Activated T-cell treated with anti-CD3 and anti-CD28 coated beads, Interleukin-2, amount 50 U/mL, for 1 hour (primary cell): ENCODE measurements at places on chromosomes 3 and 15.

GRCh38 chr3:81829937-81830336, 68.5 kb upstream of the GBE1 start:
- no peak for DNase-seq

- DNase-seq = no peak
Measured at GRCh38 chr15:56205061-56205876, 38.4 kb downstream of the RFX7 start.

DNA sequence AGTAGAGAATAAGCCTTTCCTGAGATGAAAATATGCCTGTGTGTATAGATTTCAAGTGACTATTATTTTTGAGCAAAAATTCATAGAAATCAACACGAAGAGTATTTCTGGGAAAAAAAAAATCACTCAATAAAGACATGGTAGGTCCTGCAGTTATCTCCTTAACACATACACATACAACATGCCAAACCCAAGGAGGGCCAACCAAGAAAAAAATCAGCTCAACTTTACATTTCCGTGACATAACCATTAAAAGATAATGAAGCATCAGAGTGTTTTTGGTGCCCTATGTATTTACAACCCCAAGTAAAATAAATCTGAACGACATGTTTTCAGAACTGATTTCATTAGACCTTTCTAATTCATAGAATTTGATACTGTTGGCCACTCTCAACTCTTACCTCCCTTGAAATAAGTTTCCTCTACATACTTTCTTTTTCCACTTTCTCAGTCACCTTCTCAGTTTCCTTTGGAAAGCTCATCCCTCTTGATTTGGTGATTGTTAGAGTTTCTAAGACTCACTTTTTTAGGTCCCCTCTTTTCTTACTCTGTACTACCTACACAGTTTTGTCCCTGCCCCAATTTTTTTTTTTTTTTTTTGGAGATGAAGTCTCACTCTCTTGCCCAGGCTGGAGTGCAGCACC, 162.3 kb downstream of the TBL1XR1 start:
- DNase-seq = no peak

DNA sequence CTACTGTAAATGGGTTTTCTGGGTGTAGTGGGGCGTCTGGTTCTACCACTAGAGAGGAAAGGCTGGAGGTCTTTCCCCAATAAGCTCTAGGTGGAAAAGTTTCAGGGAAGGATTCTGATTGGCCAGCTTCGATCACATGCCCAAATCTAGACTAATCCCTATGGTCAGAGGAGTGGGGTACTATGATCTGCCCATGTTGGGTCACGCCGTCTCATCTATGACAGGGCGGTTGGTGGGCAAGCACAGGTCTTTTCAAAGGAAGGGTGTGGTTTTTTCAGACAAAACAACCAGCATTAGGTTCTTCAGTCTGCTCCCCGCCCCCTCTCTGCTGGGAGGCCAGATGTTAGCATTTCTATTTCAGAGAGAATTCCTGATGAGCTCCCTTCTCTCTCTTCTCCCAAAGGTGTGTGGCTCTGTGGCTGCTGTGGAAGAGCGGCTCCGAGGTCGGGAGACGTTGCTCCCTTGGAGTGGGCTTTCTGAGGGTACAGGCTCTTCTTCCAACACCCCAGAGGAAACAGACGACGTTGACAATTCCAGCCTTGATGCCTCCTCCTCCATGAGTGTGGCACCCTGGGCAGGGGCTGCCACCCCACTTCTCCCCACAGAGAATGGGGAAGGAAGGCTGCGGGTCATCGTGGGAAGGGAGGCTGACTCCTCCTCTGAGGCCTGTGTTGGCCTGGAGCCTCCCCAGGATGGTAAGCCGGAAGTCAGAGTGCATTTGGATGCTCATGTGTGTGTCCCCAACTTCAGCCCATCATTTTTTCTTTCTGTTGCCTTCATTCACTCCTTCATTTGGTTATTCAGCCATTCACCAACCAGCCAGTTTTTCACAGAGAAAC, 9.7 kb upstream of the TATDN2 start:
- DNase-seq = peak; percentile 38

- DNase-seq = no peak
Measured at GRCh38 chr3:63458405-63458804, 180.3 kb downstream of the SYNPR start.

- DNase-seq = no peak
Measured at GRCh38 chr3:123571264-123571972, 13.4 kb downstream of the HACD2 start.

- no peak for DNase-seq
Measured at GRCh38 chr3:193797566-193797965, 204.6 kb downstream of the OPA1 start.

GRCh38 chr3:78642226-78643035, 1125.4 kb downstream of the ROBO1 start:
- DNase-seq = no peak

GRCh38 chr15:80183886-80184285, 31.1 kb downstream of the FAH start:
- no peak for DNase-seq

- DNase-seq = no peak
Measured at GRCh38 chr3:5112043-5112442, 10.0 kb upstream of the ARL8B start.

DNA sequence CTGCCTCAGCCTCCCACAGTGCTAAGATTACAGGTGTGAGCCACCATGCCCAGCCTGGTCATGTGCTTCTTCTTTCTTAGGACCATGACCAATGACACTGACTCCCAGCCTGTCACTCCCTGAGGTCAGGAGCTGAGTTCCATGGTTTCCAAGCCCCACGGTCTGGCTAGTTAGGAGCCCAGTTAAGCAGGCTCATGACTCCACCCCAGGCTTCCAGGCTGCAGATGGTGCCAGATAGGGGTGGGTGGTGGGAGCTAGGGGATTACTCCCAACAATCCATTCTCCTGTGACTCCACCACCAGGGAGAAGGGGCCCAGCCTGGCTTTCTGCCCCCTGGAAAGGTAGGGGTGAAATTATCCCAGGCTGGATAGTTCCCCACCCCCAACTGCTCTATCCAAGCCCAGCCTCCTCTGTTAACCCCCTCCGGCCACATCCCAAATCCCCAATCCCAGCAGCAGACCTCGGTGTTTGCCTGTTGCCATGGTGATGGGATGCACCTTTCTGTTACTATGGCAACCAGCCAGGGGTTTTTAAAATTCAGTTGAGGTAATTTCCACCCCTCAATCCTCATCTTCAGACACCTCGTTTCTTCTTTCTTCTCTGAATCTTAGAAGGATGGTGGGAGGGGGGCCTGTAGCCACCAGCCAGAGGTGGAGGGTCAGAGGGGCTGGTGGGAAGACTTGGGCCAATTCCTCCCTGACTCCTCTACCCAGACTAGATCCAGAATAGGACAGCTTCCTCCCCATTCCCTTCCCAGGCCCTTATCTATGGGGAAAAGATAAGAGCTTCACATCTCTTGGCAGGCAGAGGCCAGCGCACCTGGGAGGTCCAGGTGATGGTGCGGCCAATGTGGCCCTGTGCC, 22.5 kb upstream of the SEMA3F start:
- no peak for DNase-seq

DNA sequence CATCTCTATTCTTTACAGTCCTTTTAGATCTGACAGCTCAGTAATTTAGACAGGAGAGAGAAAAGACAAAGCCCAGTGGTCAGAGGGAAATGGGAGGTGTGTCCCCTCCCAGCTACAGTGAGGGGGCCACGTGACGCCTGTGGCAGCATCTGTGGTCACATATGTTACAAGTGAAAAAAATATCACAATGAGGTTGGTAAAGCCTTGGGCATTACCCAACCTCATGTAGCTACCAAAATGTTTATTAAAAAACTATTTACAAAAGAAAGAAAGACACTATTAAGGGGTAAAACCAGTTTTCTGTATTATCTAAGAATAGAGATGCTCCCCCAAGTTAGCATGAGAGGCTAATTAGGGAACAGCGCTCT, 42.9 kb upstream of the PLCL2 start:
- DNase-seq = peak; percentile 30

- no peak for DNase-seq
Measured at GRCh38 chr3:62659660-62660059, 215.6 kb downstream of the CADPS start.

GRCh38 chr15:59353994-59354416, 18.7 kb downstream of the MYO1E start:
- no peak for DNase-seq

DNA sequence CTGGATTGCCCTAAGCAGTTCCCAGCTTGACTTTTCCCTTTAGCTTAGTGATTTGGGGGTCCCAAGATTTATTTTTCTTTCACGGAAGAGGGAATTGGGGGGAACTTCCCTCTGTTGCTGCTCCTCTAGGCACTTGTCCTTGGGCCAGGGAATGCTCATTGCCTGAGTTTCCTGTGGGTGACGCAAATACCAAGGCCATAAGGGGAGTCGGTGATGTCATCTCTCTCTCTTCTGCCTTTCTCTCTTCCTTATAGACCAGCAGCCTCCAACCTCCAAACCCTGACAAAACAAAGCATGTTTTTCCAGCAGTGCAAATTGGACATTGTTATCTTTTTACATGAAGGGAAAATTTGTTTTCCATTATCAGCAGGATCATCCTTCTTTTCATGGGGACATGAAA, 120.2 kb downstream of the ITPR1 start:
- DNase-seq = no peak

DNA sequence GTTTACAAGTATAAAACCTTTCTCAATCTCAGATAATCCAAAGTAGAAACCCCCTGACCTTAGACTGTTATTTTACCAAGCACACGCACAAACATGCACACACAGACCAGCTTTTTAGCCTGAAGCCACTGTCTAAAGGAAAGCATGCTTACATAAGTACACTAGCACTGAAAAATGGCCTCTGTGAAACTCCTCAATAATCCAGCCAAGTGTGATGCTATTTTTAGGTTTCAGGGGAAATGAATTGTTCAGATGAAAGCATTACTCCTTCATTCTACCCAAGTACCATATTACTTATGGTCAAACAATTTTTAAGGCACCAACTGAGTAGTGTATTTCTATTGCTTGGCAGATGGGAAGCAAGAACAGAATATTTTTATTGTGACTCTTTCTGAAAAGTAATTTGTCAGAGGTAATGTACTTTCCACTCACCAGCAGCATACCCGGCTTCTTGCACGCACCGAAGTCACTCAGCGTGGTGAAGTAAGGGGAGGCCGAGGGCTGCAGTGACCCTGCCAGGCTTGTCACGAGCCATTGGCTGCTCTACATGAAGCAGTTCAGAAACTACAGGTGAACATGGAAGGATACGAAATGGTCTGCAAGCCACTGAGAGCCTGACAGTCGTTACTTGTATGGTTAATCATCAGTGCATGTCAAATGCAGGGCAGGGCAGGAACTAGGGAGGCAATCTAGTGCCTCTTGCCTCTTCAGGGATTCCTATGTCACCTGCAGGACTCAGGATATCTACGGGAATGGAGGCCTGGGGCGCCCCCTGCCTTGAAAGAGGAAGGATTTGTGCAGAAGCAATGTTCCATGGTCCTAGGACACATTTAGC, 106.7 kb downstream of the GABRB3 start:
- DNase-seq = no peak

DNA sequence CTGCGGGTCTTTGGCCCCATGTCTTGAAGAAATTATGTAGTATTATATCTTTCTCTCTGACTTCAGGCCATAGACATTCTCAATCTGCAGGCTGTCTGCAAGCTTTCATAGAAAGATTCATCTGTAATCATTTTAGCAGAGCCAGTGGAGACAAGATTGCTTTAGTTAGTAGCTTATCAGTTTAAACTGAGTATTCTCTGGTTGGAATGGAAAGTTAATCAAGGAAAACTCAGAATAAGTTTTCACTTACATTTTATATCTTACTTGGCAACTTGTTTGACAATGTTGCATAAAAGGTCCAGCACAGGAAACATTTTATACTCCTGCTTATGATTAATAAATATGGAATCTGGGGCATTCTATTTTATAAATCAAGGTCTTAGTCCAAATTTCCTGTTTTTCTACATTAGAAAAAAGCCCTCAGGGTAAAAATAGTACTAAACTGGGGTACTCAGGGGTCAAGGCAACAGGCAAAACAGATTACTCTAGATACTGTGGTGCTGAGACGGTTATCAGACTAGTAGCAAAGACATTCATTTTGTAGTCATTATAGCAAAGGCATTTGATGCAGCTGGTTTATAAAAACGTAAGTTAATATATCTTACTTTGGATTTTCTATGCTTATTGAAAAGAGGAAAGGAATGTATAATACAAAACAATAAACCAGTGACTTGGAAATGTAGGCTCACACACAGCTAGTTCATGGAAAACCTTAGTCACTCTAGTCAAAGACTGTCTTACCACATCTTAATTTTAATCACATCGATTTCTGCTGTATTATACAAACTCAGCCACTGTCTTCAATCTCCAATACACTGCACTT, 45.2 kb upstream of the FILIP1L start:
- no peak for DNase-seq

- DNase-seq = no peak
Measured at GRCh38 chr3:32280262-32280910, 41.9 kb downstream of the CMTM8 start.

- DNase-seq = no peak
Measured at GRCh38 chr15:80497221-80497620, 93.0 kb downstream of the ARNT2 start.

GRCh38 chr3:103499967-103500366, 1065.2 kb downstream of the ZPLD1 start:
- no peak for DNase-seq

DNA sequence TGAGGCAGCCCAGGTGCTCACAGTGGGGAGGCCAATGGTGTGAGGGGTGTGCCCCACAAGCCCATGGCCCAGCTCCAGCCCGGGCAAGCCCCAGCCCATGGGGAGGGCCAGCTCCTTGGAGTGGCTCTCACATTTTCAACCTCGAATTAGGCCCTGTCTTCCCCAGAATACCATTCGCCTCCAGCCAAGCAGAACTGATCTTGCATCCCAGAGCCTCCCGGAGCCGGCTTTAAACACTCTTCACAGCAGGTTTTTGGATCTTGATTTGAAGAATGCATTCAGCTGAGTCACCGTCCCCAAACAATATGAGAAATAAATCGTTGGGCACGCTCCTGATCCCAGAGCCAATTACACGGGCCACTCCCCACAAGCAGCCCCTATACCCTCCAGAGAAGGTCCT, 23.7 kb downstream of the TPRA1 start:
- DNase-seq = no peak

DNA sequence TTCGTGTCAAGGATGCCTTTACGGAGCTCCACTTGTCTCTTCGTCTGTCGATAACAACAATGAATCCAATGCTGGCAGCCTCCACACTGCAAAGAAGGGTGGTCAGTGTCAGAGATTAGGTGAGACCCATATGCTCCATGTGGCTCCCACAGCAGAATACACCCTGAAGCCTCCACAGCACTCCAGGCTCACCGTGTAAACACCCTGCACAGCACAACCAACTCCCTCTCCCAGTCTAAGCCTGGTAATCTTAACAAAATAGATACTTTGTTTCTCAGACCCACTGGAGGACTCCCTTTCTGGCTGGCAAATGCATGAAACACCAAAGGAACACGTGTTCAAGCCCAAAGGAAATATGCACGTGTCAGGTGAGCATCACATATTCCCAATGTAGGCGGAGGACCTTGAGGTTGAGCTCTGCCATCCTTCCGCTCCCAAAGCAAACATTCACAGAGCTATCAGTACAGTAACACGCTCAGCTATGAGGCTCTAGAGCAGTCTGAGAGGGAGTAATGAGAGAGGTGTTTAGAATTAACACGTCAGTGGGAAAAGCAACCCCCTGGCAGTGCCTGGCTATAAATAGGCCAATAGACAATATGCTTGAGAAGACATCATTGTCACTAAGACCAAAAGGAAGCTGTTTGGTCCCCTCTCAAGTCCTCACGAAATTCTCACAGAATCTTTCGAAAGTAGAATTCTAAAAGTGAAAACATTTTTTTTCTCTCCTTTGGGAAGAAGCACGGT, 86.7 kb downstream of the MCF2L2 start:
- no peak for DNase-seq
